Gastrocnemius medialis (tissue), 4 donors: ENCODE measurements at places on chromosomes 2 and 18. TPM values are rescaled to one million over a fixed set of nuclear protein-coding genes. Genes with fewer than 3 reads are reported as not detected.

The DLGAP1 gene
- 0.13 TPM for total RNA-seq

The TMEM17 gene
- total RNA-seq = 1.8 TPM

The USP37 gene
- 7.0 TPM for total RNA-seq

The ATP6V1B1 gene
- total RNA-seq = not detected

The HOXD11 gene
- not detected for total RNA-seq

The RUFY4 gene
- total RNA-seq = not detected

The ALPG gene
- not detected for total RNA-seq

GRCh38 chr2:196277002-196277401 lies 105.6 kb upstream of the STK17B start:
- no peak overlapping the region for H3K4me3 ChIP-seq
- no peak overlapping the region for H3K27ac ChIP-seq
- no peak for DNase-seq
- H3K27me3 ChIP-seq = no peaks in the 10 kb centered on the region
- no peaks in the 10 kb centered on the region for H3K4me1 ChIP-seq

GRCh38 chr18:75107196-75107930 lies 101.6 kb downstream of the PTGR3 start:
- H3K36me3 ChIP-seq = no peaks in the 10 kb centered on the region
- no peaks in the 10 kb centered on the region for H3K27me3 ChIP-seq
- H3K4me1 ChIP-seq = no peaks in the 10 kb centered on the region
- no peak for DNase-seq

DNA sequence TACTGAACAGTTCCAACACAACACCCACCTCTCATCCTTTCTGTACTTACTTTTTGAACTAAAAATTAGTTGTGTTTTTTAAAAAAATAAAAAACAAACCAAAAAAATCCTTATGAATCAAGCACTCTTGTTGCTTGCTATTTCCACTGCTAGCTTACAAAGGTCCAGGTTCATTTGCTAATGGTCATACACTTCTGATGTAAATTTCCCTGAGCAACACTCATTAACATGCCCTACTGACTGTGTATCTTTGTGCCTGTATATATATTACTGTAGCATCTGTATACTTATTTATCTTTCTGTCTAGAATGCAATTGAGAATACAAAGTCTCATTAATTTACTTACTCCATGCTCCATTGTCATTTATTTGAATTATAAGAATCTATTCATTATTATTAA lies 30.3 kb upstream of the IKZF2 start:
- H3K36me3 ChIP-seq = no peaks in the 10 kb centered on the region
- no peaks in the 10 kb centered on the region for H3K27me3 ChIP-seq
- H3K4me1 ChIP-seq = no peaks in the 10 kb centered on the region
- DNase-seq = no peak
- H3K4me3 ChIP-seq = no peak overlapping the region
- H3K27ac ChIP-seq = no peak overlapping the region

GRCh38 chr18:36296650-36297416 lies 680 bp upstream of the FHOD3 start:
- no peaks in the 10 kb centered on the region for H3K27me3 ChIP-seq
- no peaks in the 10 kb centered on the region for H3K36me3 ChIP-seq
- DNase-seq = no peak
- H3K4me1 ChIP-seq = peaks cover 9% of the 10 kb centered on the region
- peak overlapping the region; percentile 79 for H3K4me3 ChIP-seq
- peak overlapping the region; percentile 87 for H3K27ac ChIP-seq

GRCh38 chr2:12009323-12009905 lies 263.0 kb downstream of the LPIN1 start:
- H3K4me1 ChIP-seq = no peaks in the 10 kb centered on the region
- DNase-seq = no peak
- H3K4me3 ChIP-seq = no peak overlapping the region
- no peak overlapping the region for H3K27ac ChIP-seq
- H3K27me3 ChIP-seq = no peaks in the 10 kb centered on the region
- H3K36me3 ChIP-seq = no peaks in the 10 kb centered on the region

DNA sequence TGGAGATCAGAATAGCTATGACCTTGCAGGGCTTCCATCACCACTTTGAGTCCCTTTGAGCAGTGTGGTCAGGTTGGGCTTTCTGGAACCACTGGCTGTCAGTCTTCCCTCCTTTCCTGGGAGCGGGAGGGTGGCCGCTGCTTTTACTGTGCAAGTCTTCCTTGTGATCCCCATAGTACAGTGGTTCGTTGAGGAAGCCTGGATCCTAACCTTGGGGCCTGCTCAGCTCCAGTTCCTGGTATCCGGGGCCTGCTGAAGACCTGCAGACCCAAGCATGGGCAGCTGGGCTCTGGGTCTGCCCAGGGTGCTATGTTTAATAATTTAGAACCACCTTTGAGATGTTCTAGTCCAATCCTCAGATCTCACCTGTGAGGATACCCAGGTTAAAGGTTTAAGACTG lies 104.2 kb downstream of the CLIP4 start:
- no peak overlapping the region for H3K27ac ChIP-seq
- no peaks in the 10 kb centered on the region for H3K27me3 ChIP-seq
- H3K36me3 ChIP-seq = no peaks in the 10 kb centered on the region
- peaks cover 2% of the 10 kb centered on the region for H3K4me1 ChIP-seq

DNA sequence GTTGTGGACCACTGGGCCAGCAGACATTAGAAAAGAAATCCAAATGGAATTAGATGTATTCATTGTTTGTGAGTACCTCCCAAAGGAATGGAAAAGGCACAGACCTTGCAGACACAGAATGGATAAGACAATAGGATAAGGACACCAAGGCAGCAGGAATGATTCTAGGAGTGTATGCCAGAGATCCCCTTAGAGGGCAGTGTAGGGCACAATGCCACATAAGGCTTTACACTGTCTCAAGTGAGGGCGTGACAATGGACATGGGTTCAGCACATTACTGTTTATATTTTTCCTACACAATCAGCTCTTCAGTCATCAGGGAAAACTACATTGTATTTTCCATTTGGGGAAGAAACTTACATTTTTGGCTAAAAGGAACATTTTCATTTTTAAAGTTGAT lies 250.9 kb downstream of the PTH2R start:
- no peak for DNase-seq
- H3K36me3 ChIP-seq = no peaks in the 10 kb centered on the region
- H3K27ac ChIP-seq = no peak overlapping the region

DNA sequence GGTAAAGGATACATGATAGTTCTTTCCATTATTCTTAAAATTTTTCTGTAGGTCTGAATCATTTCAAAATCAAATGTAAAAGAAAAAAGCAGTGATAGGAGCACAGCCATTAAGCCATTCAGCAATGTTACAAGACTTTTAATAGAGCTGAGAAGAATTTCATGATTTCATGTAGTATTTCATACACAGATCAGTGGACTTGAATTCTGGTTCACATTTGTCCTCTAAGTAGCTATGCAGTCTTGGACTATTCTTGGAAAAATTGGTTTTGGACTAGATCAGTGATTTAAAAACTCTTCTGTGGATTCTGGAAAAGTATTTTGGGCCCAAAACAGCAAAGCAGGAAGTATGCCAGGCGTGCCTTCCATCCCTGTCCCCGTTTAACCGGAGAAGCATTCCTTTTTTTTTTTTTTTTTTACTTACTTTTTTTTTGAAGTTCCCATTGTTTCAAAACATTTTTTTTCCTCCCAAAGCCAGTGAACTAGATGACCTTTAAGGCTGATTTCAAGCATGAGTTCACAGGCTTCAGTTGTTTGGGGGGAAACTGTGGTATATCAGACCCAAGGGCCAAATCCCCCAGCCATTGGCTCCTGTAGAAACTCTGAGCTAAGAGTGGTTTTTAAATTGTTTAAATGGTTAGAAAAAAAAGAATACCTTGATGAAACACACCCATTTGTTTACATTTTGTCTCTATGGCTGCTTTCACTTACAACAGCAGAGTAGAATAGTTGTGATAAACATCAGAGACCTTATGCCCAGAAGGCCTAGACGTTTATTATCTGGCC lies 17.5 kb upstream of the POLI start:
- no peak for DNase-seq
- H3K27me3 ChIP-seq = no peaks in the 10 kb centered on the region
- H3K4me3 ChIP-seq = no peak overlapping the region
- no peak overlapping the region for H3K27ac ChIP-seq
- H3K36me3 ChIP-seq = no peaks in the 10 kb centered on the region

- peak overlapping the region; percentile 100 for H3K27ac ChIP-seq
- H3K4me1 ChIP-seq = peaks cover 95% of the 10 kb centered on the region
- peak overlapping the region; percentile 38 for H3K4me3 ChIP-seq
Observed at GRCh38 chr2:127080938-127081755, 25.8 kb downstream of the BIN1 start.

- no peak overlapping the region for H3K4me3 ChIP-seq
- H3K27me3 ChIP-seq = no peaks in the 10 kb centered on the region
- peaks cover 32% of the 10 kb centered on the region for H3K4me1 ChIP-seq
- H3K36me3 ChIP-seq = no peaks in the 10 kb centered on the region
Observed at GRCh38 chr2:96218508-96219131, 10.0 kb upstream of the STARD7 start.

DNA sequence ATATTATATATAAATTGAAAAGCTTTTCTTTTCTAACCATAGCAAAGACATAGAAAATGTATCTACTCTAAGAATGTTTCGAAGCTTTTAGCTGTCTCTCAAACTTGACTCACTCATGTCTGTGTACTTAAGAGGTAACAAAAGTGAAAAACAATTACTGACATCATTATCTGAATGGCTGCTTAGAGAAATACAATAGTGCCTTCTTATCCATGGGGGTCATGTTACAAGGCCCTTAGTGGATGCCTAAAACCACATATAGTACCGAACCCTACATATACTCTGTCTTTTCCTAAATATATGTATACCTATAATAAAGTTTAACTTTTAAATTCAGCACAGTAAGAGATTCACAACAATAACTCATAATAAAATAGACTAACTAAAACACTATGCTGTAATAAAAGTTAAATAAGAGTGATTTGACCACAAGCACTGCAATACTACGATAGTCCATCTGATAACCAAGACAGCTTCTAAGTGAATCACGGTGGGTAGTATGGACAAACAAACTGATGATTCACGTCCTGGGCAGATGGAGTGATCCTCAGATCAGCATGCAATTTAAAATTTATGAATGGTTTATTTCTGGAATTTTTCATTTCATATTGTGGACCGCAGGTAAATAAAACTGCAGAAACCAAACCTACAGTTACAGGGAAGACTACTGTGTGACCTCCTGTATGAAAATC lies 246.2 kb downstream of the XIRP2 start:
- H3K4me3 ChIP-seq = no peak overlapping the region
- peaks cover 4% of the 10 kb centered on the region for H3K4me1 ChIP-seq
- H3K27me3 ChIP-seq = no peaks in the 10 kb centered on the region
- no peak overlapping the region for H3K27ac ChIP-seq

DNA sequence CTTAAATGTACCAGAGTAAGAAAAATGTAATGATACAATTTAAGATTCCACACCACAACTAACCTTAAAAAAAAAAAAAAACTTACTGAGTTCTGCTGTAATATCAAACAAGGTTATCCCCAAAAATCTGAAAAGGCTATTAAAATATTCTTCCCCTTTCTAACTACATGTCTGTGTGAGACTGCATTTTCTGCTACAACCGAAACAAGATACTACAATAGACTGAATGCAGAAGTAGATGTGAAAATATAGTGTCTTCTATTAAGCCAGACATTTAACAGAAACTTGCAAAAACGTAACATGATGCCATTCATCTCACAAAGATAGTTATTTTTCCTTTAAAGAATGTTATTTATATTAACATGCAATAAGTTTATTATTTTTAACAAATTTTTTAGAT lies 16.2 kb downstream of the SS18 start:
- H3K27ac ChIP-seq = no peak overlapping the region
- H3K36me3 ChIP-seq = no peaks in the 10 kb centered on the region
- H3K4me1 ChIP-seq = no peaks in the 10 kb centered on the region

- no peak overlapping the region for H3K27ac ChIP-seq
- H3K36me3 ChIP-seq = no peaks in the 10 kb centered on the region
- no peak for DNase-seq
- no peaks in the 10 kb centered on the region for H3K4me1 ChIP-seq
- H3K27me3 ChIP-seq = no peaks in the 10 kb centered on the region
Observed at GRCh38 chr2:105576440-105577241, 168.1 kb upstream of the NCK2 start.

- no peaks in the 10 kb centered on the region for H3K36me3 ChIP-seq
Observed at GRCh38 chr2:112692918-112693317, 27.9 kb upstream of the NT5DC4 start.

DNA sequence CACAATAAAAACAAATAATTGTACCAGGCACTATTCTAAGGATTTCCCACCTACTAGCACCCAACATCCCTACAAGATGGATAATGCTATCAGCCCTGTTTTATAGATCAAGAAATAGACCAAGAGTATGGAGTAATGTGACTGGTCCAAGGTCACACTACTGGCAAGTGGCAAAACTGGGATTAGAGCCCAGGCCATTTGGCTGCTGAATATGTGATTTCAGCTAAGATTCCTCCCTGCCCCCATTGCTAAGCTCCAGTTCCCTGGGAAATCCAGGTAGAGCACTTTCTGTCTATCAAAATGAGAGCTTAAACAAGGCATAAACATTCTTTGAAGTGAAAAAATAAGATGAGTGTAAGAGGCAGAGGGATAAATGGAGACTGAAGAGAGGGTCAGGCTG lies 157.8 kb downstream of the DNAH6 start:
- no peak overlapping the region for H3K27ac ChIP-seq
- H3K4me3 ChIP-seq = no peak overlapping the region
- no peaks in the 10 kb centered on the region for H3K4me1 ChIP-seq
- DNase-seq = no peak

- H3K36me3 ChIP-seq = peaks cover 67% of the 10 kb centered on the region
- H3K27ac ChIP-seq = no peak overlapping the region
- no peaks in the 10 kb centered on the region for H3K4me1 ChIP-seq
- DNase-seq = no peak
Observed at GRCh38 chr2:43944915-43945314, 50.9 kb downstream of the LRPPRC start.

DNA sequence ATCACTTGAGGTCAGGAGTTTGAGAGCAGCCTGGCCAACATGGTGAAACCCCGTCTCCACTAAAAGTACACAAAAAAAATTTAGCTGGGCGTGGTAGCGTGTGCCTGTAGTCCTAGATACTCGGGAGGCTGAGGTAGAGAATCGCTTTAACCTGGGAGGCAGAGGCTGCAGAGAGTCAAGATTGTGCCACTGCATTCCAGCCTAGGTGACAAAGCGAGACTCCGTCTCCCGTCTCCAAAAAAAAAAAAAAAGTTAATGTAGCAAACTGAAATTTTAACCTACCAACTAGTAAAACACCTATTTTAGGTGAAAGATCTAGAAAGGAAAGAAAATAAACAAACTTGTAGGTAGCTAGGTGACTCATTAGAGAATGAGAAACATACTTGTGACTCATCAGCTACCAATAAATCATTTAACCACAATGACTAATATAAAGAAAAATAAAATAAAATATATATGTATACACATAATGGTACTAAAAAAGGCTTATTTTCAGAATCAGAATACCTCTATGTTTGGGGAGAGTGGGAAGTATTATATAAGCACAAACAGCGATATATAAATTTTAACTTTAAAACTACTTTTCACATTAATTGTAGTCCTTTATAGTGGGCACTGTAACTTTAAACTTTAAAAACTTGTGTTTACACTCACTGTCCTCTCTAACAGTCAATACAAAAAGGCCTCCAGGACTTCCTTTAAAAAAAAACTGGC lies 36.6 kb downstream of the DARS1 start:
- H3K4me1 ChIP-seq = no peaks in the 10 kb centered on the region
- no peak overlapping the region for H3K4me3 ChIP-seq
- DNase-seq = no peak
- no peaks in the 10 kb centered on the region for H3K27me3 ChIP-seq

GRCh38 chr2:196966061-196966460 lies 39.6 kb upstream of the PGAP1 start:
- H3K27ac ChIP-seq = no peak overlapping the region
- peaks cover 4% of the 10 kb centered on the region for H3K4me1 ChIP-seq
